ENCODE measurements at places on chromosomes 7 and 10.

DNA sequence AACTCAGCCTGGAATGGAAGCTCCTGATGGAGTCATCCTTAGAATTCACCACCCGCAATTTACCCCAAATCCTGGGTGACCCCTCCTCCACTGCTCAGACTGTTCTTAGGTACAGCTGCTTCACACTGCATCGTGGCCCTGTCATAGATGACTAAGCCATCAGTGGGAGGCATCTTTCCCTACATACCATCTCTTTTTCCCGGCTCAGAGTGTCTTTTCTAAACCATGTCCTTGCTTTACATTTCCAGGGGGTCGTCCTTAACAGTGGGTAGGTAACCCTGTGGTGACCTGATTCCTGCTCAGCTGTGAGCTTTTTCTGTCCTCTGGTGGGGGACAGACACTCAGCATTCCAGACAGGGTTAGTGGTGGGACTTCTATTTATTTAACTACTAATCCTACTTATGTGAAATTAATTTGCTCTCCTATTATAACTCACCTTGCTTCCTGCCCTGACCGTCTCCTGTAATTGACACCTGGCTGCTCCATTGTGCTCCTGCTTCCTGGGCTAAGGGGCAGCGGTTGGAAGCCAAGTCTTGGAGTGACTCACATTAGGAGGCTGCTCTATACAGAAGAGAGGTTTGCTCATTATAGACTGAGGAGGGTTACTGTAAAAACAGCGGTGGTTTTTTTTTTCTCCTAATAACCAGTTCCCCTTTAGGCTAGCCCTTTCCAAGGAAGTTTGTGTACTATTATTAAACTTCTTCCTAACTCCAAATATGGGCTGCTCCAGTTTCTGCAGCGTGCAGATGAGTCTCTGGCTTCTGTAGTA is 40.6 kb downstream of the PYROXD2 start:
- peak; percentile 33 for DNase-seq

- DNase-seq: no peak
Measured at GRCh38 chr7:19106241-19107080, 11.0 kb downstream of the TWIST1 start.

GRCh38 chr10:129552119-129552518 is 85.1 kb downstream of the MGMT start:
- DNase-seq: no peak

- DNase-seq: no peak
Measured at GRCh38 chr7:90238022-90238421, 7.0 kb upstream of the CFAP69 start.

- no peak for DNase-seq
Measured at GRCh38 chr7:109497053-109497452, 927.4 kb downstream of the DNAJB9 start.

GRCh38 chr7:45066409-45066808 is 22.4 kb downstream of the NACAD start:
- DNase-seq: no peak

DNA sequence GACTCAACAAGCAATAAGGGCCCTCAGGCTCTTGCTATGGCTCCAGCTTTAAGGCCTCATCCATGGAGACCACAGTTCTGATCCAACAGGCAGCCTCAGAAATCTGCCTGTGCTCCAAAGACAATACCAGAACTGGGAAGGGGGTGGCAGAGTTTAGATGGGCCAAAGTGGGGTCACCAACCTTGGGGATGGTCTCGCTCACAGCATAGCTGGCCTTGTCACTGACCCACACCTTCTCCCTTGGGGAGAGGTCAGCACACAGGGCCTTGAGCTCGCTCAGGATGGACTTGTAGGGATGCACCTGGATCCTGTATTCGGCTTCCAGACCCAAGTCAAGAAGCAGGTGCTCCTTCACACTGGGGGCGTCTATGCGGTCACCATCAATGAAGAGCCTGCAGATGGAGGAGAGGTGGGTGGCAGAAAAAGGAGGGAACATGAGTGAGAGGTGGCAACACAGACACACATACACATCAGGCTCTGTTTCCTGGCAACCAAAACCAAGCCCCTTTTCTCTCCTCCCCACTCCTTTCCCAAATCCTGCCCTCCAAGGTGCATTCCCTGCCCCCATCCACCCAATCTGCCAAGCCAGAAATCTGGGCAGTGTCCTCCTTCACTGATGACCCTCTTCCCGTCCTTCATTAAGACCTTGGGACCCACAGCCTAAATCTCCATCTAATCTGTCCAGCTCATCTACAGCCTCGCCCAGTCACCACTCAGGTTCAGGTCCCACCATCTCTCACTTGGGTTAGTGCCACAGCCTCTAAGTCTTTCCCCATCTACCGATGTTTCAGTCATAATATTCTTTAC is 40.9 kb downstream of the XPNPEP1 start:
- no peak for DNase-seq

GRCh38 chr10:80154626-80154977 is 22.1 kb downstream of the PLAC9 start:
- no peak for DNase-seq

GRCh38 chr7:158241919-158242318 is 345.7 kb downstream of the PTPRN2 start:
- DNase-seq: no peak

- no peak for DNase-seq
Measured at GRCh38 chr10:73873142-73873837, 1.1 kb downstream of the CAMK2G start.

- no peak for DNase-seq
Measured at GRCh38 chr7:127745445-127745844, 93.5 kb downstream of the SND1 start.

DNA sequence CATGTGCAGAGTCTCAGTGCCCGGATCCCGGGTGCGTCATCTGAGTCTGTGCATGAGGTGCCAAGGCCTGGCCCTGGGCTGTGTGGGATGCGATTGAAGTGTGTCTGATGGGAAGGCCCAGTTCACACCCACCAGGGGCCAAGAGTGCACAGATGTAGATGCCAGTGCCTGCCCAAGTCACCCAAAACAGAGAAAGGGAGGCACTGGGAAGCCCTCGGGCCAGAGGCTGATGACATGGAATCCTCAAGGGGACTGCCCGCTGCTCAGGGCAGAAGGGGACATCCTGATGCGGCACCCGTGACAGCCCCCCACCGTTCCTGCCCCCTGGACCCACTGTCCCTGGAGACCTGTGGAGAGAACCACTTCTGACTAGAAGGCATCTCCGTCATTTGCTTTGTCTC is 72.2 kb upstream of the ZNF479 start:
- no peak for DNase-seq

GRCh38 chr7:136912339-136912738 is 43.9 kb downstream of the CHRM2 start:
- DNase-seq: no peak

- no peak for DNase-seq
Measured at GRCh38 chr10:112361951-112362751, 11.8 kb upstream of the ACSL5 start.

- DNase-seq: peak; percentile 21
Measured at GRCh38 chr10:82866424-82867020, 991.5 kb downstream of the NRG3 start.

DNA sequence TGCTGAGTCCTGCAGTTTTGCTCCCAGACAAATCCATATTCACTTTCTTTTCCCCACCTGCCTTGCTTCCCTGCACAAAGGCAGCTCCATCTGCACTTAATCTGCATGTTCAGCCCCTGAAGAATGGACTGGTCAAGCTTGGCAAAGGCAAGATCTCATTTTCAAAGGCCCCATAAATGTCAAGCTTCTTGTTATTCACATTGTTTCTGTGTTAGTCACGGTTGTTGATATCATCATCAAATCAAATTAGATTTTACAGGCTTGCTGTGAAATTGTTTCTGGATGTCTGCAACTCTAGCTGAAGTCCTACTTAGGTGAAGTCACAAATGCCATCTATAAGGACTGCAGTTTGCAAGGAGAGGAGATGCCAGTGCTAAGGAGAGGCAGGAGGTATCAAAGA is 91.0 kb downstream of the GPAM start:
- no peak for DNase-seq

DNA sequence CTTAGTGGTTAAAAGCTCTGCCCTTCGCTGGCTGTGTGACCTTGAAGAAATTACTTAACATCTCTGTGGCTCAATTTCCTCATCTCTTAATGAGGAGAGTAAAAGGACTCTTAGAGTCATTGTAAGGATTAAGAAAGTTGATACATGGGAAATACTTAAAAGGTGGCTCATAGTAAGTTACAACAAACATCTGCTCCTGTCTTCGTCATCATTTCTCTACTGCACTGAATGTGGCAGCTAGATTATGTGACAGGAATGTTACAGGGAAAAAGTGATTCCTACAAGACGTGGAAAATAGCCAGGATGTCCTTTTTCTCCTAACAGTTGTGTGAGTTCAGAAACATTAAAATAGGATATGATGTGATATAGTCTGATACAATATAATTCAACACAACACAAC is 184.7 kb downstream of the FRMD4A start:
- DNase-seq: no peak

DNA sequence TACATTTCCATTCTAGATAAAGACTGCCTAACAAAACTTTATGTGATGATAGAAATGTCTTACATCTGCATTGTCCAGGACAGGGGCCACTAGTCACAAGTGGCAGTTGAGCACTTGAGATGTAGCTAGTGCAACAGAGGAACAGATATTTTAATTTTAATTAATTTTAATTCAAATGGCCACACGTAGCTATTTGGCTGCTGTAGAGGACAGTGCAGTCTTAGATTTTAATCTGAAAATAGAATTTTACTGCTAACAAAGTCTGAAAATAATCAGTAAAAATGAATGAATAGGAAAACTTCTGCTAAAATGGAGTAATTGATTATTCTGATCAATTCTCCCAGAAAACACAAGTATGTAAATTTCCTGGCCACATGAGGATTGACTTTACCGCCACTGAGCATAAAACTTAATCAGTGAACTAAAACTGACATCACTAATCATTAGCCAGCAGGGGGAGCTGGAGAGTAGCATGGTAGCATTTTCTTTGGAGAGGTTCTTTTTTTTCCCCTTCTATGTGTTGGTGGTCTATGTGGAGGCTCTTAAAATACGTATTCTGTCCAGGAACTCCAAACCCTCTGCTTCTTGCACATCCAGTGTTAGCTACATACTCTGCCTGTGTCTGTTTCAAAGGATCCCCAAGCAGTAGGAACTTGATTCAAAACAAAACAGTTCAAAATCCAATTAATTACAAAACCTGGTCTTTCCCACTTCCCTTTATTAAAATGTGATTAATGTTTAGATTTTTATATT is 52.1 kb downstream of the TSPAN12 start:
- DNase-seq: peak; percentile 48

DNA sequence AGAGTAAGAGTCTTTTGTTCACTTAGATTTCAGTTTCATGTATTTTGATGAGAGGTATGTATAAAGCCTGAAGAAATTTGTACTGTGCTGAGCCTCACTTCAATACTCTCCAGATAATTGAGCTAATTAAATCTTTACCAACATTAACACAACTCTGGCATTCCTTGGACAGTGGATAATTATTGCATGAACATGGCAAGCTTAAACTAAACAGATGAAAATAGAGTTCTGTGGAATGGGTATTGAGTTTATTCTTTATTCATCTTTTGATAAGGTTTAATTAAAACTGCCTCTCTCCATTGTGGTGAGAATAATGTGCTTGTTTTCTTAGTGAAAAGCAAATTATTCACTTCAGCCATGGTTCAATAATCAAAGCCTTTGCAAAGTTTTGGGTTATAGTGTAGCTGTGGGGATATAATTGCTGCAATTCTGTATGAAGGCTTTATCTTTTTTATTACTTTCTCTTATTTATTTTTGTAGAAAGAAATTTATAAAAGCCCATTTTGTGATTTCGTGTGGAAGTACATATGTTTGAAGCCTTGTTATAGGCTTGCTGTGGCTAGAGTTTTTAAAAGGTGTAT is 126.4 kb upstream of the FZD1 start:
- DNase-seq: no peak

GRCh38 chr7:120272701-120273475 is at the start of gene KCND2:
Gene KCND2, plus strand, starts transcription at chr7:120273175.
- DNase-seq: no peak

- no peak for DNase-seq
Measured at GRCh38 chr7:102326157-102326889, 29.9 kb downstream of the SPDYE6 start.

- DNase-seq: no peak
Measured at GRCh38 chr7:41881331-41882130, 178.6 kb upstream of the INHBA start.

DNA sequence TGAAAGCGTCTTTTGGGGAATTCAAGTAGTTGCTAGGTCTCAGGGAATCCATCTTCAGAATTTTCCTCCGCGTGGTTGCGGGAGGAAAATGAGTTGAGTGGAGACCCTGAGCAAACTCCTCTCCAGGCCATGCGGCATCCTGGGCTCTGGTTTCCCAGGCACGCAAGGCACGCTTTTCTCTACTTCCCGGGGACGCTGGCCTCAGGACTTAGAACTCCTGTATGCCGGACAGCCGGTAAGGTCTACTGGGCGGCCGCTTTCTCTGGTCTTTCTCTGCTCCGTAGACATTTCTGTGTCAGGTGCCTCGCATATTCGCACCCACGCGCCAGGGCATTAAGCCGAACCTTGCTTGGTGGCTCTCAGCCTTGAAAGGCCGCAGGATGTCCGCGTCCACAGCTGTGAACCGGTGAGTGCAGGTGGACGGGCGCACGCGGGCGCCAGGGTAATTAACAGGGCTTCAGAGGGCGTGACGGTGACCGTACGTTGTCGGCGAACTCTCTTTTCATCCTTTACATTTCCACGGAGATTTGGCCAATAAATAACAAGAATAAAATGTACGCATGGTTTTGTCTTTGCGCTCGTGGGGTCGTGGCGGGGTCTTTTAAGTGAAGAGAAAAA is 992 bp upstream of the RBM20 start:
- DNase-seq: no peak

GRCh38 chr10:113865901-113866300 is 11.4 kb downstream of the NHLRC2 start:
- DNase-seq: no peak

DNA sequence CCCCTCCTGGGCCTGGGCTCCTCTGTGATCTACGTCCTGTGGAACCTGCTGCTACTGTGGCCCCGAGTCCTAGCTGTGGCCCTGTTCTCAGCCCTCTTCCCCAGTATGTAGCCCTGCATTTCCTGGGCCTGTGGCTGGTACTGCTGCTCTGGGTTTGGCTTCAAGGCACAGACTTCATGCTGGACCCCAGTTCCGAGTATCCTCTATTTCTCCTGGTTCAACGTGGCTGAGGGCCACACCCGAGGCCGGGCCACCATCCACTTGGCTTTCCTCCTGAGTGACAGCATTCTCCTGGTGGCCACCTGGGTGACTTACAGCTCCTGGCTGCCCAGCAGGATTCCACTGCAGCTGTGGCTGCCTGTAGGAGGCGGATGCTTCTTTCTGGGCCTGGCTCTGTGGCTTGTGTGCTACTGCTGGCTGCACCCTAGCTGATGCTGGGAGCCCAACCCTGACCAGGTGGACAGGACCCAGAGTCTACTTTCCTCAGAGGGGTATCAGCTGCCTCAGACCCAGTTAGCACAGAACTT is 37.8 kb upstream of the MMD2 start:
- no peak for DNase-seq

Data from stromal cell of bone marrow (primary cell).